ENCODE measurements at places on chromosomes 3 and 15. TPM values are rescaled to one million over a fixed set of nuclear protein-coding genes. Genes with fewer than 3 reads are reported as not detected.

LPP gene
- polyA plus RNA-seq = 7.0 TPM

LRRC2 gene
- 0.27 TPM for polyA plus RNA-seq

ROPN1 gene
- not detected for polyA plus RNA-seq

DNA sequence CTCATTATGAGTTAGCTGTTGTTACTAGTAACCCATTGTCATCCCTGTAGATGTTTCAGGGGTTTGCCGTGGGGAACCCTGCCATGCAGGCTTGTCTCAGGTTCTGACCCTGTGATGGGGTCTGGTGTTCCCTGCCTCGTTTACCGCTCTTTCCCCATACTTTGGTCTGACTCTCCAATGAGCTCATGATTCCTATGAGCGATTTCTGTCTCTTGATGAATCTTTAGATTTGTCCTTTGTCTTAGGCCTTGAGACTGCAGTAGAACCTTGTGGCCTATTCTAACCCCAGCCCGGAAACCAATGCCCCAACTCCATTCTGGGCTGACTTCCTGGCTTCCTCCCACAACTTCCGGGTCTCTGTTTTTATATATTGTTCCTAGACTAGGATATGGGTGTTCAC is 11.3 kb upstream of the IQGAP1 start:
- DNase-seq = no peak

DNA sequence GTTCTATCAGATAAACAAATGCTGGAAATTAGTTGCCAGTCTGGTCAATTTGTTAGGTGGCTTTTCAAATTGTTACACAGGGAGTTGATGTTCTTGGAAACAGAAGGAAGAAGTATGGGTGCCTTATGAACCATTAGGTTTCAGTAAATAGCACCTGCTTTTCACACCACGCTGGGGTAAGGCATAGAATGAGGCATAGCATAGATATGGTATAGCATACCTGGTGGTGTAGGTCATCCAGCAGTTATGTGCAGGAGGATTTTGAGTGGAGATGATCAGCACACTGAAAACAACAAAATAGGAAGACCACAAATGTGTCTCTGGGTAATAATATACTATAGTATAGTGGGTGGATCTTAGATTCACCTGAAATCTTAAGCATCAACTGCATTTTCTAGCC is 121.4 kb downstream of the GMPS start:
- DNase-seq = no peak

DNA sequence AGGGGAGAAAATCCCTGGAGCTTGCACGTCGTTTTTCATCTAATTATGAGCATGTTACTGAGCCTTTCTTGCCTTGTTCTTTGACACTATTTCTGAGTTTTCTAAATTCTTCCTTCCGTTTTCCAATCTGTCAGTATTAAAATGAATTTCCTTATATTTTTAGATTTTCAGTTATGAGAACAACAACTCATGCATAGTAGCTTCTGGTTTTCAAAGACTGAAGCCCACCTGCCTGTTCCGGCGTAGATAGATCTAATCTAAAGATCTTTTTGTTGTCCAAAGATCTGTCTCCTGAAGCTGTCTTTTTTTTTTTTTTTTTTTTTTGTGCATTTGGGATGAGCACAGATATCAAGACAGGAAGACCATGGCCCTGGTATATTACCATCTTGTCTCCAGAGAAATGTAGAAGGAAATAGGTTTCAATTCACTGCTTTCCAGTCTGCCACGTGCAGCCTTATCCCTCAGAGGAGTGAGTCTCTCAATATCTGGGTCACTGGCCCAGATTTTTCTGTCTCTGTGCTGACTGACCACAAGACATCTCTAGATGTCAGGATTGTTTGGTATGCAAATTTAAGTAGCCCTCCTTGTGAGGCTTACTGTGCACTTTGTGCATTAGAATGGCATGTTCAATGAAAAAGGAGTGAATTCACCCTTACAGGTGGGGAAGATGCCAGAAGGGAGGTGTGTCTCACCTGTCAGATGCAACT is 222.3 kb upstream of the TMC3 start:
- DNase-seq = no peak

- no peak for DNase-seq
Measured at GRCh38 chr3:124463234-124463633, 267.0 kb upstream of the UMPS start.

- DNase-seq = no peak
Measured at GRCh38 chr3:171776839-171777583, 33.3 kb downstream of the PLD1 start.

DNAJA4 gene
- polyA plus RNA-seq = 43.5 TPM

DNA sequence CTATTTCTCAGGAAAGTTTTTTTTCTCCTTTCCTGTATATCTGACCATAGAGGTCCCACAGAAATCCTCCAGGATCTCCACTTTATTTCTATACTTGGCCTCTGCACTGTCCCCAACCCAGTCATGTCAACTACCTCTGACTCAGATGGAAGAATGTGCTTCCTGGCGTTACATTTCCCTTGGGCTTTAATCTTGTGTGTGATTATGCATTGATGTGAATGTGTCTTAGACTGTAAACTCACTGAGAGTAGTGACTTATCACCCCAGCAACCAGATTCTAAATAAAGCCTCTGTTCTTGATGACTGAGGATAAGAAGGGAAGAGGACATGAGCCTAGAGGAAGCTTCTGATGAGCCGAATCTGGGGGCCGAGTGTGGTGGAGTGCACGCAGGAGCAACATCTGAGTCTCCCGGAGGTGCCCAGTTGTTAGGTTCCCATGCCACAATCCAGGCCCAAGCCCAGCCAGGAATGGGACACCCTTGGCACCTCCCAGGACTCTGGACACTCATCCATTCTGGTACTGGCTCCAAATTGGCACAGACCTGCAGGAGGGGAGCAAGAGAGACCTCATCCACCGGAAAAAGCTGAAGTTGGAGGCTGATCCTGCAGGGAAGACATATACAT is 32.1 kb upstream of the HEG1 start:
- DNase-seq = no peak

P2RY1 gene
- polyA plus RNA-seq = 1.4 TPM

UBAP1L gene
- 1.1 TPM for polyA plus RNA-seq

ROPN1B gene
- polyA plus RNA-seq = 0.72 TPM

SLC7A14 gene
- 0.24 TPM for polyA plus RNA-seq

- DNase-seq = no peak
Measured at GRCh38 chr15:38088971-38089370, 154.5 kb downstream of the TMCO5A start.

CLSTN2 gene
- 2.7 TPM for polyA plus RNA-seq

DNA sequence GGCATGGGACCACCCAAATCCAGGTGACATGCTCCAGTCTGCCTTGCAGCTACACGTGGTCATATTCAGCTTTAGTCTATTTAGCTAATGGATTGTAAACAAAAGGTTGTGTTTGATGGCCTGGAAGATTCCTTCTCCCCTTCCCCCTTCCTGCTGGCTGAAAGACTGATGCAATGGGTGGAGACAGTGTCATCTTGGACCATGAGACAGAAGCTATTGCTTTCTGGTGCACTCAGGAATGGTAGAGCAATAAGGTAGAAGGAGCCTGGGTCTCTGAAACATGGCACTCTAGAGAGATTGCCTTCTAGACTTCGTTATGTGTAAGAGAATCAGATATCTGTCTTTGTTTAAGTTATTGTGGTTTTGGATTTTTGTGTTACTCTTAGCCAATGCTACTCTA is 25.7 kb upstream of the PTX3 start:
- DNase-seq = no peak

SCAANT1 gene
- not detected for polyA plus RNA-seq

DNA sequence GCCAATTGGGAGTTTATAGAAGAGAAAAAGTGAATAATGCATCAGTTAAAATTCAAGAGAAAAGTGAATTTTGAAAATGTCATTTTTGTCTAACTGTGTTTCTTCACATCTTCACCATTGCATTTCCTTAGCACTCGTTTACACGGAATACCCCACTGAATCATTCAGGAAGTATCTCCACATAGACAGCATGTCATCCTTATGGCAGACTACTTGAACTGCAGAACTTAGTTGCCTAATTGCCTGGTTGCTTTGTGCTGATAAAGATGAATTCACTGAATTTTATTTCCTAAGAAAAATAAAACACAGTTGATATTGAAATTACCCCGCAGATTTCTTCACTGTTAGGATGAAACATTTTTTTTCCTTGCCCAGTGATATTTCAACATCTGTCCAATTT is 627.1 kb downstream of the ROBO1 start:
- DNase-seq = no peak

GPR160 gene
- 2.1 TPM for polyA plus RNA-seq

- peak; percentile 39 for DNase-seq
Measured at GRCh38 chr15:63372018-63372705, 9.5 kb downstream of the CA12 start.

DAZL gene
- 0.07 TPM for polyA plus RNA-seq

- DNase-seq = no peak
Measured at GRCh38 chr3:14375192-14375591, 27.2 kb upstream of the SLC6A6 start.

GASK1A gene
- 1.5 TPM for polyA plus RNA-seq

DNA sequence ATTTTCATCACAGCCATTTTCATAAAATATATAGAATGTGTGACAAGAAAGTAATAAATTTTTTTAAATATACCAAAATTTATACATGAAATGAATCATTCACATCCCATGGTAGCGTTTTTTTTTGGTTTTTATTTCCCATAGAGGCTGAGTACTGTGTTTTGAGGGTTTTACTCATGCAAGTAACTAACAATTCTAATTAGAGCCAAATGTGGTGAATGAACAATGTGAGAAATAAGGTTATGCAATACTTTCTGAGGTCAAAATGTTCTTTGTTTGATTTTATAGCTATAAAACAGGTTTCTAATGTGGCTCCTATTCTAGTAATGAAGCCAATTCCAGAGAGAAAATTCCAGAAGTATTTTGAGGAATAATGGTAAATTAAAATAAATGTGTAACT is 386.8 kb downstream of the TBC1D5 start:
- no peak for DNase-seq

ZNF609 gene
- 18.4 TPM for polyA plus RNA-seq

ZNF662 gene
- 5.4 TPM for polyA plus RNA-seq

DNA sequence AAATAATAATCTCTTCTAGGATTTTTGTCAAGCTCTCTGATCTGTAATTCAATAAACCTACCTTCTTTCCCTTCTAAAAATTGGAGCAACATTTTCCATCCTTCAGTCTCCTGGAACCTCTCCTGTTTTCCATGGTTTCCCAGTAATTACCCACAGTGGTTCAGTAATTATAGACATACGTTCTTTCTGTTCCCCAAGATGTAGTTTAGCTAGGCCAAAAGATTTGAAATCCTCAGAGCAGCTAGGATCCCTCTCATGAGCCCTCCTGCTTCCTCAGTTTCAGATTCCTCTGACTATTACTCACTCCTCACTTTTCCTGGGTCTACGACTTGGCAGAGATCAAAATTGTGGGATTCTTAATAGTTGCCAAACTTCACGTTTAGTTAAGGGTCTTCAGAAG is 76.9 kb upstream of the IGSF10 start:
- no peak for DNase-seq

GRCh38 chr3:170689893-170690660 is 104.2 kb upstream of the SLC7A14 start:
- DNase-seq = peak; percentile 76

- no peak for DNase-seq
Measured at GRCh38 chr3:111723293-111724215, 128.4 kb upstream of the ZBED2 start.

GPR149 gene
- polyA plus RNA-seq = not detected

DNA sequence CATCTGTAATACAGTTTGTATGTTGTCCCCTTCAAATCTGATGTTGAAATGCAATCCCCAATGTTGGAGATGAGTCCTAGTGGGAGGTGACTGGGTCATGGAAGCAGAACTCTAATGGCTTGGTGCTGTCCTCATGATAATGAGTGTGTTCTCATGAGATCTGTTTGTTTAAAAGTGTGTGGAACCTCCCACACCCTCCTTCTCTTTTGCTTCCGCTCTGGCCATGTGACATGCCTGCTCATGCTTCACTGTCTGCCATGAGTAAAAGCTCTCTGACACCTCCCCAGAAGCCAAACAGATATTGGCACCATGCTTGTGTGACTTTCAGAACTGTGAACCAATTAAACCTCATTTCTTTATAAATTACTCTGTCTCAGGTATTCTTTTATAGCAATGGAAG is 794.0 kb upstream of the CFAP20DC start:
- no peak for DNase-seq

- no peak for DNase-seq
Measured at GRCh38 chr3:67033079-67033478, 35.0 kb downstream of the KBTBD8 start.

DNA sequence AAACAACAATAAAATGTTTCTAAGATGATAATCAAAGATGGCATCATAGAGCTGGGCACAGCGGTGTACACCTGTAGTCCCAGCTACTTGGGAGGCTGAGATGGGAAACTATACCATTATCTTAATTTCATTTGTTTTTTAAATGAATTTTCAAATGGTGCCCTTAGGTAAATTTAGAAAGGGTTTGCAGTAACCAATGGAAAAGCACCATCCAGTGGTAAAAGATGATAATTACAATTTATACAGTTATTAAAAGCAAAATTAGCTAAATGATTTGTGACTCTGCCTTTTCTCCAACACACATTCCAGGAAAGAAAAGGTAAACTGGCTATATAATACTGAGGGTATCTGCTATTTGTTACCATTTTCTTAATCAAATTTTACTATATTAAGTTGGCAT is 14.4 kb upstream of the ANKRD28 start:
- no peak for DNase-seq

MUC4 gene
- 0.16 TPM for polyA plus RNA-seq

GRCh38 chr15:31302778-31303725 is 23.6 kb upstream of the KLF13 start:
- DNase-seq = peak; percentile 15

CIB2 gene
- polyA plus RNA-seq = 4.4 TPM

LRTM1 gene
- 0.16 TPM for polyA plus RNA-seq

All from adrenal gland (tissue), 19 donors.